ENCODE measurements at places on chromosomes 12 and 14.

DNA sequence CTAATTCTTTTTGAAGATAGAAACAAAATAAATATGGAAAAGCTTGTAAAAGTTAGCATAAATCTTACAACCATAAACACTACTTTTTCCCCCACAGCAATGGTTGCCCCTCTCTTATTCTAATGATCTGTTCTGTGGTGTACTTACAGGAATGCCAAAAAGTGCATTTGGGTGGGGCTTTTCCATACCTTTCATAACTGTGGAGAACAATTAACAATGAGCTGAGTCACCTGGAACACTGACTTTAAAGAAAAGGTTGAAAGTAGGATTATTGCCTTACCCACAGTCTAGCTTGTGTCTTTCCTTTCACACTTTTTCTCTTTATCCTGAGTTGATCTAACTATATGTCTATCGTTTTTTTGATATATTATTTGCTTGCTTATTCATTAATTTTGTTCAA is 86.9 kb downstream of the TPH2 start:
- no peak for DNase-seq

- no peak for DNase-seq
Observed at GRCh38 chr12:76402259-76402658, 54.0 kb upstream of the BBS10 start.

GRCh38 chr14:72026536-72026935 is 94.3 kb downstream of the RGS6 start:
- no peak for DNase-seq

DNA sequence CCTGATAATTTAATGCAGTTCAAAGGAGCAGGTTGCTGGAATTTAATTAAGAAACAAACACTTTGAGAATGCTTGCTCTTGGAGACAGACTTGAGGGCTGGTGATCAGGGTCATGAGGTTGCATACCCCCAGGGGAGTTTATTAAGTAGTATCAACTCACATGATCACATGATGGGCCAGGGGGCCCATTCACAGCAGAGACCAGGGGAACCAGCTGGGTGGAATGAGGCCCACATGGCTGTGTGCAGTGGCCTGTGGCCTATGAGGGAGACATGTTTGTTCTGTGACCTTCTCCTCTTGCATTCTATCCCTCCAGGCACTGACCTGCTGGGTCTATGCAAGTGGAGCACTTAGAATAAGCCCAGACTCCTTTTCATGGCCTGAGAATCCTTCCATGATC is 266.6 kb upstream of the PWP1 start:
- no peak for DNase-seq

- no peak for DNase-seq
Observed at GRCh38 chr14:20746566-20746965, 879 bp downstream of the EDDM3A start.

GRCh38 chr14:71062581-71063303 is 155.5 kb downstream of the PCNX1 start:
- DNase-seq, result no peak

GRCh38 chr12:93022603-93023340 is 93.7 kb upstream of the EEA1 start:
- DNase-seq, result no peak

- DNase-seq, result no peak
Observed at GRCh38 chr14:59018460-59018859, 170.0 kb upstream of the DAAM1 start.

GRCh38 chr14:72084935-72085334 is 152.7 kb downstream of the RGS6 start:
- no peak for DNase-seq

- peak; percentile 19 for DNase-seq
Observed at GRCh38 chr12:49885118-49885517, 18.6 kb downstream of the FAIM2 start.

DNA sequence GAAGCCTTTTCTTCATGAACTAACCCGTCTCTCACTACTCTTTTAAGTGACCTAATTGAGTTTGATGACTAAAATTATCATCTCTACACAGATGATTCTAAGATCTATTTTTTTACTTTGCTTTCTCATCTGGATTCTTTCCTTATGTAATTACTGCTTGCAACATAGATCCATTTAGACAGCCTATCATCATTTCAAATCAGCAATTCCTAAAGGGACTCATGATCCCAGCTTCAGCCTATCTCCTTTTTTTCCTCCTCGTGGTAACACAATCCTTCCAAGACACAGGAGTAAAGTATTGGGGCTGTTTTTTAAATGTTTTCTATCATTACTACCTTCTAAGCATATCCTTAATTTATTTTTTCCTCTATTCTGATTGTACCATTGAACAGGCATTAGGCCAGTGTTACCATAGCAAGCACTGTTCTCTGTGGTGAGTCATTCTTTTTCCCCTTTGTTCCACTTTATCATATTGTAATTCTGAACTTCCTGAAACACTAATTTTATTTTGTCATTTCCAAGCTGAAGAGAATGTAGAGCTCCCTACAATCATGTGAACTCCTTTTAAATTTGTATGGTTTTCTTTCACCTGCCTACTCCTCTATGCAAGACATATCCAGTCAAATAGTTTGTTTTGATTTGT is 190.4 kb upstream of the FAR2 start:
- no peak for DNase-seq

- DNase-seq, result no peak
Observed at GRCh38 chr12:2415568-2415944, 362.8 kb downstream of the CACNA1C start.

DNA sequence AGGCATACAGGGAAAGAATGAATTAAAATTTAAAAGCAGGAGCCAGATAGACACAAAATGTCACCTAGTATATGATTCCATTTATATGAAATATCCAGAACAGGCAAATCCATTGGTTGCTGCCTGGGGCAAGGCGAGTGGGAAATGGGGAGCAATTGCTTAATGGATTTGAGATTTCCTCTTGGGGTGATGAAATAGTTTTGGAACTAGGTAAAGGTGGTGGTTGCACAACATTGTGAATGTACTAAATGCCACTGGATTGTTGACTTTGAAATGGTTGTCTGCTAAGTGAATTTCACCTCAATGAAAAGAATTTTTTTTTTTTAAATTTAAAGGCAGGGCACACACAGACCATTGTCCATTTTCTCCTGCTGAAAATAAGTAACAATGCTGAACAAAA is 61.9 kb downstream of the ABCC9 start:
- no peak for DNase-seq
